SJCRH30 (cell line): ENCODE measurements at places on chromosomes 5 and 9. TPM values are rescaled to one million over a fixed set of nuclear protein-coding genes. Genes with fewer than 3 reads are reported as not detected.

PCDHAC1 gene
- not detected in 2 replicates for total RNA-seq

GPX3 gene
- 3.3 and 4.0 TPM in 2 replicates for total RNA-seq

ARL14EPL gene
- 0.06 and 0.66 TPM in 2 replicates for total RNA-seq

GRIA1 gene
- not detected in 2 replicates for total RNA-seq

GCNT4 gene
- total RNA-seq: 0.02 and 0.05 TPM in 2 replicates

DNA sequence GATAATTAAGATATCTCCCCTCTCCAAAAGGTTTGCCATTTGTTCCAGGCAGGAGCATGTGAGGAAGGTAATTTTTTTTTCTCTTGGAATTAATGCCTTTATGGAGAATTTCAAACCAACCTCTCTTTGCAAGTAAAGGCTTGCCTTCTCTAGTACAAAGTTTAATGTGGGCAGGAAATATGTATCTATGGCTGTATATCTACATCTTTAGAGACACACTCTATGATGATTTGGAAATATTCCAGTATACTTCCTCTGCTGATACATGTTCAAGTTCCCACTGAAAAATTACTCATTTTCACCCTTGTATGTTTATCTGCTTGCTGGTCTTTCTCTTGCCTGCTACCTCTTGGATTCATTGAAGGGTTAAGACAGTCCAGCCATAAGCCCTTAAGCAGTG lies 83.5 kb upstream of the SEMA6A start:
- no peak for DNase-seq
- H3K4me1 ChIP-seq: peaks cover 11% of the 10 kb centered on the region
- no peaks in the 10 kb centered on the region for H3K36me3 ChIP-seq
- H3K27me3 ChIP-seq: no peaks in the 10 kb centered on the region
- H3K27ac ChIP-seq: no peak overlapping the region

DNA sequence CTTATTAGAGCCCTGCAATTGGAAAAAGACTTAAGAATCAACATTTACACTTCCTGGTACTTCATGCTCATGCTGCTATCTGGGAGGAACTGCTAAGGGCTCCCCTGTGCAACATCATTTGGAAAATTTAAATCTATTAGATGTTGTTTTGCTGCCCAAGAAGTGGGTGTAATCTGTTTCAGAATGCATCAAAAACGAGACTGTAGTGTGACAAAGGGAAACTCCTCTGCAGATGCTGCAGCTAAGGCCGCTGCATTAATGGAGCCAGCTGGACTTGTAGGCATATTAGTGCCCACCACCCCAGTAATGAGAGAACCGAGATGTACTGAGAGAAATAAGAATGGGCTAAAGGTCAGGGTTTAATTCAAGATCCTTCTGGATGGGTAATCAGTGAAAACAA lies 11.1 kb upstream of the PAIP1 start:
- H3K27ac ChIP-seq: no peak overlapping the region
- H3K27me3 ChIP-seq: no peaks in the 10 kb centered on the region
- no peak for DNase-seq
- H3K4me1 ChIP-seq: 0 out of 2 replicates have a peak, but pooled peaks cover 6% of the 10 kb centered on the region
- H3K4me3 ChIP-seq: no peak overlapping the region
- no peaks in the 10 kb centered on the region for H3K36me3 ChIP-seq

GRCh38 chr5:180639741-180640610 lies 9.4 kb downstream of the FLT4 start:
- H3K36me3 ChIP-seq: no peaks in the 10 kb centered on the region
- H3K27me3 ChIP-seq: no peaks in the 10 kb centered on the region; the same call in none of the 2 replicates
- no peaks in the 10 kb centered on the region for H3K4me1 ChIP-seq
- no peak overlapping the region for H3K27ac ChIP-seq
- no peak for DNase-seq

- H3K4me3 ChIP-seq: no peak overlapping the region
- H3K27me3 ChIP-seq: no peaks in the 10 kb centered on the region
- H3K27ac ChIP-seq: no peak overlapping the region
- H3K36me3 ChIP-seq: no peaks in the 10 kb centered on the region
- no peak for DNase-seq
Observed at GRCh38 chr5:106827061-106827460, 843.7 kb downstream of the EFNA5 start.

- H3K4me3 ChIP-seq: no peak overlapping the region
- H3K27me3 ChIP-seq: peaks cover 37% of the 10 kb centered on the region
- H3K4me1 ChIP-seq: peaks cover 30% of the 10 kb centered on the region
- peak; percentile 67 for DNase-seq
- H3K36me3 ChIP-seq: no peaks in the 10 kb centered on the region
Observed at GRCh38 chr9:136644593-136645351, 17.9 kb upstream of the EGFL7 start.

GRCh38 chr5:54304040-54304439 lies 6.3 kb downstream of the ARL15 start:
- no peaks in the 10 kb centered on the region for H3K36me3 ChIP-seq
- H3K27ac ChIP-seq: no peak overlapping the region
- peaks cover 14% of the 10 kb centered on the region for H3K4me1 ChIP-seq
- no peaks in the 10 kb centered on the region for H3K27me3 ChIP-seq

DNA sequence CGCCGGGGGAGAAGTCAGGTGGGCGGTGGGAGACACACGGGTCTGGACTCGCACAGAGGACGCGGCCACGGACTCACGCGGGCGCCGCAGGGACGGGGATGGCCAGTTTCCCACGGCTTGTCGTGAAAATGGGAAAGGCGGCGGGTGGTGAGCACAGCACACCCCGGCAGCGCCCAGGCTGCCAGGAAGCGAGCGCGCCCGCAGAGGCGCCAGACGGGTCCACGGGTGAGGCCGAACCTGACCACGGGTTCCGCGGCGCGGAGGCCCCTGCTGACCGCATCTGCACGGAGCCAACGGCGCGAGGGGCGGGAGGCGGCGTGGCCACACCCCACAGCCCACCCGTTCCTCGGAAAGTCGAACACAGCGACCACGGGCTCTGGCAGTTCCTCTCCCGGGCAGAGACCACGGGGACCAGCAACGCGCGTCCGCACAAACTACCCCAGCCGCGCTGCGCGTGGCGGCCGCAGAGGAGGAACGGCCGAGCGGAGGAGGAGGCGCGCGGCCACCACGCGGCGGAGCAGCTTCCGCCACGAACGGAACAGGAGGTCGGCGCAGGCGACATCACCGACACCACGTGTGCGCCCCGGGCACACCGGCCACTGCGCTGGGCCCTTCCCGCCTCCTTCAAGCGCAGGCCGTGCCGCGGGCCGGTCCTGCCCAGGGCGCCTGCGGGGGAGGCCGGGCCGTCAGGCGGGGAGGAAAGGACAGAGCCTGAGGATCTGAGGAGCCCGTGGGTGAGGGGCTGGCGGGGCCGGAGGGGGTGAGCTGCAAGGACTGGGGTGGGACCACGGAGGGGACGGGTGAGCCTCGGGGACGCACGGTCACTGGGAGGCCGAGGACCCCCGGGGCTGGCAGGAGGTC lies 5.6 kb downstream of the EXD3 start:
- H3K4me1 ChIP-seq: peaks cover 10% of the 10 kb centered on the region
- H3K27ac ChIP-seq: no peak overlapping the region
- no peak overlapping the region for H3K4me3 ChIP-seq
- no peak for DNase-seq

GRCh38 chr5:55708732-55709131 lies 3.4 kb downstream of the SLC38A9 start:
- no peak overlapping the region for H3K4me3 ChIP-seq
- DNase-seq: no peak
- H3K36me3 ChIP-seq: no peaks in the 10 kb centered on the region
- no peak overlapping the region for H3K27ac ChIP-seq

GRCh38 chr5:89303033-89303480 lies 420.1 kb upstream of the MEF2C start:
- H3K27me3 ChIP-seq: no peaks in the 10 kb centered on the region
- no peak for DNase-seq
- H3K4me3 ChIP-seq: no peak overlapping the region
- H3K36me3 ChIP-seq: no peaks in the 10 kb centered on the region
- no peaks in the 10 kb centered on the region for H3K4me1 ChIP-seq

GRCh38 chr5:178284996-178285395 lies 52.4 kb upstream of the PHYKPL start:
- no peak for DNase-seq
- H3K27ac ChIP-seq: no peak overlapping the region
- H3K4me1 ChIP-seq: no peaks in the 10 kb centered on the region
- peaks cover 17% of the 10 kb centered on the region; the same call in 1 of the 2 replicates for H3K27me3 ChIP-seq
- no peak overlapping the region for H3K4me3 ChIP-seq

DNA sequence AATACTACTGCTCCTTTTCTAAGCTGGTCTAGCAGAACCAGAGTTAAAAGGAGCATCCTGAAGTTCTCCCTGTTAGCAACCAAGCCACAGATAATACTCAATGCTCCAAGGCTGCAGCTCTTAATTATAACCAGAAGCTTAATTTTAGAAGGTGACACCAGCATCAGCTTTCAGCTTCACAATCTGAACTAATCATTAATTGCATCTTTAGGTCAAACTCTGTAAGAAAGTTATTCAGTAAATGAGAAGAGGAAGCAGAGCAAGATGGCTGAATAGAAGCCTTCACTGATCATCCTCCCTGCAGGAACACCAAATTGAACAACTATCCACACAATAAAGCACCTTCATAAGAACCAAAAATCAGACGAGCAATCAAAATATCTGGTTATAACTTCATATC lies 38.5 kb downstream of the APBA1 start:
- no peak for DNase-seq
- H3K4me3 ChIP-seq: no peak overlapping the region
- H3K4me1 ChIP-seq: no peaks in the 10 kb centered on the region
- H3K27ac ChIP-seq: no peak overlapping the region

- no peak for DNase-seq
- H3K27ac ChIP-seq: no peak overlapping the region
- no peaks in the 10 kb centered on the region for H3K4me1 ChIP-seq
Observed at GRCh38 chr5:50969151-50970031, 303.0 kb downstream of the PARP8 start.

DNA sequence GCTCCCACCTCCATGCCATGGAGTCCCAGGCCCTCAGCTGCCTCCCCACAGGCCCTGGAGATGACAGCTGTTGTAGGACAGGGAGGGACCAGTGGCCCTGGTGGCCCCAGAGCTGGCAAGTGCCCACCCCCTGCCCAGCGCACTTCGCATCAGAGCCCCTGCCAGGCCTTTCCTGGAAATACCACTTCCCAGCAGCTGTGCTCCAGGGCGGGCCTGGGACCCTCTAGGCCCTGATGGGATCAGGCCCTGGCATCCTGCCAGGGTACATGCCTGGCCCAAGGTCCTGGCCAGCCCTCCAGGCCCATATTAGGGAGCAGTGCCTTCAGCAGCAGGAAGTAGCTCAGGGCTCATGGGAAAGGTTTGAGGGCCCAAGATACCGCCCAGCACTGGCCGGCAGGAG lies 2.5 kb downstream of the KCNT1 start:
- peak overlapping the region; percentile 51 for H3K4me3 ChIP-seq
- no peaks in the 10 kb centered on the region for H3K36me3 ChIP-seq
- no peaks in the 10 kb centered on the region for H3K27me3 ChIP-seq
- H3K27ac ChIP-seq: peak overlapping the region; percentile 34

- no peaks in the 10 kb centered on the region for H3K36me3 ChIP-seq
- DNase-seq: peak; percentile 64
- H3K27me3 ChIP-seq: no peaks in the 10 kb centered on the region
- H3K4me1 ChIP-seq: peaks cover 14% of the 10 kb centered on the region
Observed at GRCh38 chr5:132414634-132415378, 45.3 kb downstream of the SLC22A5 start.

GRCh38 chr9:13149454-13149853 lies 130.0 kb downstream of the MPDZ start:
- H3K27ac ChIP-seq: no peak overlapping the region
- DNase-seq: peak; percentile 13
- H3K4me3 ChIP-seq: no peak overlapping the region
- H3K27me3 ChIP-seq: no peaks in the 10 kb centered on the region

- H3K27ac ChIP-seq: no peak overlapping the region
- no peaks in the 10 kb centered on the region for H3K36me3 ChIP-seq
- no peaks in the 10 kb centered on the region for H3K4me1 ChIP-seq
- no peak for DNase-seq
Observed at GRCh38 chr5:122871661-122872060, 26.2 kb downstream of the SNX24 start.

GRCh38 chr5:170639221-170639925 lies 135.6 kb downstream of the KCNIP1 start:
- no peak overlapping the region for H3K4me3 ChIP-seq
- H3K27me3 ChIP-seq: no peaks in the 10 kb centered on the region
- H3K4me1 ChIP-seq: peaks cover 4% of the 10 kb centered on the region; the same call in 1 of the 2 replicates
- H3K27ac ChIP-seq: no peak overlapping the region
- no peaks in the 10 kb centered on the region for H3K36me3 ChIP-seq

- H3K36me3 ChIP-seq: no peaks in the 10 kb centered on the region
- DNase-seq: no peak
- no peaks in the 10 kb centered on the region for H3K4me1 ChIP-seq
- no peak overlapping the region for H3K4me3 ChIP-seq
- H3K27ac ChIP-seq: no peak overlapping the region
Observed at GRCh38 chr5:24791326-24791725, 146.5 kb upstream of the CDH10 start.

DNA sequence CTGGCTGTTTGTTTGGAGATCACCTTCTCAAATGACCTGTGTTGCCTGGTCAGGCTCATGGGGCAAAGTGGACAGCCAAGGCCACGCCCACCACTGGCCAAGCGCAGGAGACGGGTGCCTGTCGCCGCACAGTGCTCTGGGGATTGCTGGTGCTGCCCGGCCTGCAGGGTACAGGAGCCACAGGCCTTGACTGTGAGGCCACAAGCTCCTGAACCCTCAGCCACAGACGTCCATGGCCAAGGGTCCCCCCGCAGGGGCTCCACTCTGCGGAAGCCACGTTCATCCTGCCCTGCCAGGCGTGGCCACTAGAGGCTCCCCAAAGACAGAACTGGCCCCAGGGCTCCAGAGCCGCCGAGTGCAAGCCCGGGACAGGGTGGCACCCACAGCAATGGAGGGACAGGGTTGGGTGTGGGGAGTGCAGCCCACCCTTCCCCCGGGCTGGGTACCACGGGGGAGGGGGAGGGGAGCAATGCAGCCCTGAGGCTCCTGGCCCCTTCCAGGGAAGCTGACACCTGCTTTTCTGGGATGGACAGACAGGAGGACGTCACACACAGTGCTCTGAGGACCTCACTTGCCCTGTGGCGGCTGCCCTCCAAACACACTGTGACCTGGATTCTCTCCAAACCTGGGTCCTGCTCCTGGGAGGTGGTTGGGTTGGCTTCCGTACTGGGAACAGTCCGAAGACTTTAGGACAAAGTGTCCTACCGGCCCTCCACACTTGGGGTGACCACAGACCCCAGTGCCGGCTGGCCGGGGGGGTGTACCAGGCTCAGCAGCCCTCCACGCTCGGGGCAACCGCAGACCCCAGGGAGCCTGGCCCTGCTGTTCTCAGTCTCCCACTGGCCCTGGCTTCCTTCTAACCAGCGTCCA lies 21.5 kb downstream of the TPPP start:
- no peak overlapping the region for H3K4me3 ChIP-seq
- H3K27ac ChIP-seq: no peak overlapping the region
- no peaks in the 10 kb centered on the region for H3K36me3 ChIP-seq
